Osteocyte (in vitro differentiated cells): ENCODE measurements at places on chromosomes 3 and 15. TPM values are rescaled to one million over a fixed set of nuclear protein-coding genes. Genes with fewer than 3 reads are reported as not detected.

The PLSCR5 gene
- not detected in 2 replicates for total RNA-seq

The ST3GAL6 gene
- total RNA-seq = 4.4 and 8.0 TPM in 2 replicates

The PSMD6 gene
- total RNA-seq = 72.6 and 72.9 TPM in 2 replicates

The SMCO1 gene
- total RNA-seq = not detected in 2 replicates

The ECE2 gene
- total RNA-seq = not detected in 2 replicates

The COL6A5 gene
- not detected in 2 replicates for total RNA-seq

The SAXO2 gene
- 1.4 and 2.0 TPM in 2 replicates for total RNA-seq

DNA sequence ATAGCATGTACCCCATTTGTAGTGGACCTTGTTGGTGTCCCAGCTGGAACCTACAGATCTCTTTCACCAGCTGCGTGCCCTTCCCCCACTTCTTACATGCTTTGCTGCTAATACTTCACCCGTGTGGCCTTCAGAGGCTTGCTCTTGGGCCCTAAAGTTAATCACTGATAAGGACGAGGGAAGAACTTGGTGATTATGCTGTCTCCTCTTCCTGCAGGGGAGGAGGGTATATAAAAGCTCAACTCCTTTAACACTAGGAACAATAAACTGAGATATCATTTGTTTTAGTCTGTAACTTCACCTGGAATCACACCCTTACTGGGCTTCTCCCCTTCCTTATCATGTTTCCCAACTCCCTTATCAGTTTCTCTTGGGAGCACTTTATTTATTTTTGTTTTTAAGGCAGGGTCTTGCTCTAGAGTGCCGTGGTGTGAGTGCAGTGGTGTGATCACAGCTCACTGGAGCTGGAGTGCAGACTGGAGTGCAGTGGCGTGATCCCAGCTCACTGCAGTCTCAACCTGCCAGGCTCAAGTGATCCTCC is 43.2 kb upstream of the PIK3R4 start:
- DNase-seq = no peak

DNA sequence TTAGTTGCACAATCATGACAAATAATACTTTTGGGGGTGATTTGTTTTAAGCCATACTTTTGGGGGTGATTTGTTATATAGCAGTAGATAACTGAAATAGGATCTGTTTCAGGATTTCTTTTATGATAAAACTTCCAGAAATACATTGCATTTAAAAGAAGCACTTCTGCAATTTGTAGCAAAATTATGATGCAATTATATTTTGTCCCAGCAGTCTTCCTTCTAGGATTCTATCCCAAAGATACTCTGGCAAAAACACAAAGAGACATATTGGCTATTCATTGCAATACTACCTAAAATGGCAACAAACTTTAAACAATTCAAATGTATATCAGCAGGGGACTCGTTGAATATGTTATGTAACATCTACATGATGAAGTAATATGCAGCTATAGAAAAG is 78.9 kb upstream of the ANKRD28 start:
- DNase-seq = no peak

GRCh38 chr3:186902154-186902553 is 28.2 kb upstream of the ST6GAL1 start:
- DNase-seq = no peak

- no peak for DNase-seq
Measured at GRCh38 chr15:101295607-101296161, 636 bp upstream of the SNRPA1 start.

- DNase-seq = no peak
Measured at GRCh38 chr3:168591587-168591986, 495.9 kb upstream of the GOLIM4 start.

GRCh38 chr3:156264771-156265170 is 144.4 kb downstream of the KCNAB1 start:
- DNase-seq = no peak

DNA sequence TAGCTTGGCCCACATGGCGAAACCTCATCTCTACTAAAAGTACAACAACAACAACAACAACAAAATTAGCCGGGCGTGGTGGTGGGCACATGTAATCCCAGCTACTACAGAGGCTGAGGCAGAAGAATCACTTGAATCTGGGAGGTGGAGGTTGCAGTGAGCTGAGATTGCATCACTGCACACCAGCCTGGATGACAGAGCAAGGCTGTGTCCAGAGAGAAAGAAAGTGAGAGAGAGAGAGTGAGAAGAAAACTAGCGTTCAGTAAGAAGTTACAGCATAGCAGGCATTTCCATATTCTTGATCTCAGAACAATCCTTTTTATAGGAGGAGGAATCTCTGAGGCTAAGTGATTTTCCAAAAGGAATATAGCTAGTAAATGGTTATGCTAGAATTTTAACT is 1076.1 kb downstream of the AGBL1 start:
- DNase-seq = no peak

DNA sequence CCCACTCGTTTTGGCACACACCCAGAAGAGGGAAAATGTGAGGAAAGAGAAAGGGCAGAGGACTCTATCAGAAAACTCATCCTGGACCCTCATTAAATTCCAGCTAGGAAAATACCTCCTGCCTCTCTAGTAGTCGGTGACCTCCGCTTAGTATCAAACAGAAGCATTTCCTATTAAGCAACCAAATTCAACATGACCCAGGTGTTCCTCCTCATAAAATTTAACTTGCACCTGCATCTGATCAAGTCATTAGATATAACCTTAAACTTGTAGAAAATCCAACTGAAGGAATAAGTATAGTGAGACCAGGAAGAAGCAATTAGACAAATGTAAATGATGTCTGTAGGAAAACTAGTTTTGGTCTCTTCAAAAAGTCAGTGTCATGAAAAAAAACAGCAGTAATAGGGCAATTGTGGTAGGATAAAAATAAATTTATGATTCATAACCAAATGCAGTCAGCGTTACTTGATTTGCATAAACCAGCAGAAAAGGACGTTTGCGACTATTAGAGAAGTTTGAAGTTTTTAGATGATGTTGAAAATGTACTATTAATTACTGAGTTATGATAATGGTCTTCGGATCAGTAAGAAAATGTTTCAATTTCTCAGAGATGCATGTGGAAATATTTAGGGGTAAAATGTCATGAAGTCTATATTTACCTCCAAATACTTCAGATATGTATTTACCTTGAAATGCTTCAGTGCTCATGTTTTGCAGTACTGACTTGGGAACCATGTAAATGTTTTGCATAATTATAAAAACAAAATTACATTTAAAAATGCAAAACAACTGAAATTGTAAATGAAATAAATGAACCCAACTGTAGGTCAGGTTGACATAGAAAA is 44.6 kb downstream of the LDHAL6B start:
- DNase-seq = no peak

DNA sequence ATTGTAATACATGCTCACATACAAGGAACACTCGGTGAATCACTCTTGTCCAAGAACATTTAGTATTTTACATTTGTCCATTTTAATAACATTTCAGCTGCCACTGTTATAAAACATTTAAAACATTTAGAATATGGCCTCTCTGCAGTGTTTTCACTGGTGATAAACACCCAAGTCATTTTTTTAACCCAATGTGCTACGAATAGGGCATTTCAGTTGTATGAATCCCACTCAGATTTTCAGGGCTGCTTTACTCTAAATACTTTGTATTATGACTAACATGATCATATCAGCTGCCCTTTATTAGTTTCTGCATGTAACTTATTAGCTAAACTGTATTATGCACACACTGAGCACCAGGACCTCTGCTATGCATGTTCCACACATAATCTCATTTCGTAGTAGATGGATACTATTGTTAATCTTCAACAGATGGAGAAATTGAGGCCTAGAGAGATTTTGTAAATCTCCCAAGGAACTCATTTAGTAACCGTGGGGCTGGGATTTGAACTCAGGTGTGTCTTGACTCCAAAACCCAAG is 148.6 kb upstream of the CDIN1 start:
- DNase-seq = no peak

DNA sequence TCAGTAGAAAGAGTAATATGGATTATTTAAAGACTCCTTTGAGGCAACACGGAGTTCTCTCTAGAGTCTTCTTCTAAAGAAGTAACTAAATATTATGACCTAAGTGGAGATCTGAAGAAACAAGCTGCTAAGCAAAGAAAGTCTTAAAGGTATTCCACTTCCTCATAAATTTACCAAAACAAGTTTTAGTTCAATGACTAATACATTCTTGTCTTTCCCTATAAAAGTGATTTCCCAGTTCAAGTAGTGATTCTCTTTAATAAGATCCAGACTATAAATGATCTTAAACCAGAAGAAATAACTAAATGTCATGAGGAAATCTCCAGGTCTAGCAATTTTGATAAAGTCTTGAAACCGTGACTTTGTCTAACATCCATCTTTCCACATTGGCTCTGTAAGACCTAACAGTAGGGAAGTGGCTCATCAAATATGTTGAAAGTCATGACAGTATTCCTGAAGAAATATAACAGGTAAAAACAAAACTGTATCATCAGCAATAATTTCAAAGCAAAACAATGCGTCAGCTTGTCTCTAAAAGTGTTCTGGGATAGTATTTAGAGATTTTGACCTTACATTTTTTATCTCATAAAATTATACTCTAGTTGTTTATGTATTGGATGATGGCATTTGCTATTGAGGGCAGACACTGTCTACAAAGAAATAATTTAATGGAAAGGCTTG is 51.8 kb upstream of the NEDD4 start:
- DNase-seq = no peak

DNA sequence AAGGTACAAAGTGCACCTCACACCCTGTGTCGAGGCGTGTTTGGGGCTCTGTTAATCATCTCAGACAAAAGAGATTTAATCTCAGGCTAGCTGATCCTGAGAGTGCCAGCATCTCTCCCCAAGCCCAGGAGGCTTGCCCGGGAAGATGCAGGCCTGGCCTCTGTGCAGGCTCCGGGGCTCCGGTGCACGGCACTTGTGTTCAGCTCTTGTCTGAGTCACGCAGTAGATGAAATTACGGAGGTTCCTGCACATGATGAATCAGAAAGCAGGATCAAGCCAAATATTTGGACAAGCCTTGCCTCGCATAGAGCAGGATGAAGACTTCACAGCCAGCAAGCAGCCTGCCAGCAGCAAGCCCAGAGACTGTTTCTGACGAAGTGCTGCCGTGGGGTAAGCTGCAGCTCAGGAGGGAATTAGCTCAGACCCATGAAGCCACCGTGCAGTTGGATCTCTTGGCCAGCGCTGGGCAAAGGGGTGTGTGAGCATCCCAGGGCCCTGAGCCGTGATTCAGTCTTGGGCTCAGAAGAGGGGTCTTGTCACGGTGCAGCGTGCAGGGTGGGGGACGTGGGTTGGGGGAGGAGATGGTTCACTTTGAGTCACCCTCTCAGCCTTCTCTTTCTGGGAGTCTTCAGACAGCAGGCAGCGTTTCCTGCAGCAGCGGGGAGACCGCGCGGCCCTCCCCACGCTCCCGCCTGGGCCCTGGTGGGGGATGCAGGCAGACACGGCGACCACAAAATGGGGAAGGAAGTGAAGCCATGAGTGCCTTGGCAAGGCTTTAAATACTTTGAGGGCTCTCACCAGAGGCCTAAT is 89.2 kb upstream of the MEF2A start:
- DNase-seq = no peak

DNA sequence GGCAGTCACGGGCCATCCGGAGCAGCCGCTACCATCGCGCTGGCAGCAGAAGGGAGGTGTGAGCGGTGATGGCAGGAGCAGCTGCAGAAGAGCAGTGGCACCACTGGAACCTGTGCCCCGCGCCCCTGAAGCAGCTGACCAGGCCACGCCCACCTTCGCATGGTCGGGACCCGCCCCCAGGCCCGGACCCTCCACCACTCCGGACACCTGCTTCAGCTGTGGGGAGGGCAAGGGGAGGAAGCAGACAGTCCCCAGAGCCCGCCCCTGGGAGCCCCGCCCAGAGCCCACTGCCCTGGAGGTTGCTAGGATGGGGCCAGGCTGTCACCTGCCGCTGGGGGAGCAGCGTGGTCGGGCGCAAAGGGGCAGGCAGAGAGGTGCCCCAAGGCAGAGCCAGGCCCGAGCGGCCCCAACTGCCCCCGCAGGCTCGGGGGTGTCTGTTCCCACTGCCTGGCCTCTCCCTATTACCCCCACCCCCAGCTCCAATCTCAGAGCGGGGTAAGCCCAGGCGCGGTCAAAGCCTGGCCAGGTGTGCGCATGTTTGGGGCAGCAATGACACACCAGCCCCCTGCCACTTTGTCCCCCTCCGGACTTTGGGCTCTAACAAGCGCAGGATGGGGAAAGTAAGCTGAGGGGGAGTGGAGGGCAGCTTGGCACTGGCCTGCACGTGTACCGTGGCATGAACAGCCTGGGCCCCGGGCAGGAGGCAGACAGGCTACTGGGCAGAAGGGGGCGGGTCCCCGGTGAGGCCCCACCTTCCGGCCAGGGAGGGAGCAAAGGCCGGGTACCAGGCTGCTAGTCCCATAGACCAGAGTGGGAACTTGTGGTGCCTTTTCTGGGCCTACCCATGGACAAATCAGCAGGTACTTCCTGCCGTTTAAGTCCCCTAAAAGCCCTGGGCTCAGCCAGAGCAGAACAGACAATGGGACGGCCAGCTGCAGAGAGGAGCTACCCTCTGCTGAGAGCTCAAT is 8.7 kb downstream of the SPCS1 start:
- no peak for DNase-seq

- no peak for DNase-seq
Measured at GRCh38 chr3:77786216-77786615, 746.3 kb downstream of the ROBO2 start.

- no peak for DNase-seq
Measured at GRCh38 chr15:49558929-49559328, 61.7 kb downstream of the FAM227B start.

DNA sequence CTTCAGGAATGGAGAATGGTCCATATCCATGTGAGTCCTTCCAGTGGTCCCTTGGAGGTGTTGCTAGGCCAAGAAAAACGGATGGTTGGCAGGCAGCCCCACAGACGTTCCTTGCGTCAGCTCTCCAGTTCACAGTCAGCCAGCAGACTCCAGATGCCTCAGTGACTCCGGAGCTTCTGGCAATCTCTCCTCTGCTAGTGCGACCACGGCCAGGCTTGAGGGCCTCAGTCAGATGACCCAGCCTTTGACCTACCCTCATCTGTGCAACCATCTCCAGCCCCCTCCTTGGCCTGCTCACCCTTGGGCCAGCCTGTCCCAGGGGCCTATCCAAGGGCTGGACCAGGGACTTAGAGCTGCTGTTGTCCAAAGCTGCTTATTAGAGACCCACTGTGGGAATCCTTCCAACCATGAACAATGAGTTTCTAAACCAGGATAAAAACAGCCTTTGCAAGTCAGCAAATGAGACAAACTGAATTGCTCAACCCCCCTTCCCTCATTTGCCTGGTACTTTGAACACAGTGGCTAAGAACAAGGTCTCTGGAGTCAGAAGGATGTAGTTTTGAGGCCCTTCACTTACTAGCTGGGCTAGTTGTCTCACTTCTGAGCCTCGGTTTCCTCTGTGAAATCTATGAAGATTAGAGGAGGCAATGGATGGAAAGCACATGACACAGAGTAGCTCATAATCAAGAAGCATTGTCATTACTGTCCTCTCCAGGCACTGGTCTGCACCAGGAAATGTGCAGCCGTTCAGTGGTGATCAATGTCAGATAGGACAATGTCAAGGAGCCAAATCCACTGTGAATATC is 44.8 kb downstream of the ANP32A start:
- DNase-seq = peak; percentile 56
